ENCODE measurements at places on chromosomes 16 and 17.

- DNase-seq = no peak
Measured at GRCh38 chr17:14827396-14827919, 437.7 kb downstream of the PMP22 start.

DNA sequence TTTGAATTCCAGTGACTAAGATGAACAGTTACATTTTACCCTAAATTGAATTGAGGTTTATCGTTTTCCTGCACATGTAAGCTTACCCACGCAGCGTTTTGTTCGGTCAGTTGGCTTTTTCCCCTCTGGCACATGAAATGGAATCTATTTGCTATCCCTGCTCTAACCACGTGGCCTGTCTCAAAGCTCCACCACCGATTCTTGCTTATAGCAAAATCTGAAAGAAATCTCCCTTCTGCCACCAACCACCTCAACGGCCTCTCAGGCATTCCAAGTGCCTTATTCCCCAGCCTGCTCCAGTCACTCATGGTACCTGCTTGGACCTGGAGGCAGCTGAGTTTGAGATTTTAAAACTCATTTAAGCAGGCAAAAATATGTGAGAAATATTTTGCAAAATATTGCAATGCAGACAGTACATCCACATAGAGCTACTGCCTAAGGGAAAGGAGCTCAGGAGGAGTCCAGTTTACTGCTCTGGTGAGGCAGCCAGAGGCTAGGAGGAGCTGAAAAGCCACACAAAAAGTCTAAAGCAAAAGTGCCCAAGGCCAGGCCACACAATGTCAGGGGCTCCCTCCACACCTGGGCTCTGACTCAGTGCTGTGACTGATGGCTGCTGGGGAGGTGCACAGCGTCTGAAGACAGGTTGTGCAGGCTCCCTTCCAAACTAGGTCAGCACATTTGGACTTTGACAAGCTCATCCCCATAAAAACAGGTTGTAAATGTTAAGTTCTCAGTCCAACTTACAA, 26.4 kb downstream of the ARHGAP17 start:
- DNase-seq = no peak

- DNase-seq = no peak
Measured at GRCh38 chr17:15039366-15039765, 225.8 kb downstream of the PMP22 start.

DNA sequence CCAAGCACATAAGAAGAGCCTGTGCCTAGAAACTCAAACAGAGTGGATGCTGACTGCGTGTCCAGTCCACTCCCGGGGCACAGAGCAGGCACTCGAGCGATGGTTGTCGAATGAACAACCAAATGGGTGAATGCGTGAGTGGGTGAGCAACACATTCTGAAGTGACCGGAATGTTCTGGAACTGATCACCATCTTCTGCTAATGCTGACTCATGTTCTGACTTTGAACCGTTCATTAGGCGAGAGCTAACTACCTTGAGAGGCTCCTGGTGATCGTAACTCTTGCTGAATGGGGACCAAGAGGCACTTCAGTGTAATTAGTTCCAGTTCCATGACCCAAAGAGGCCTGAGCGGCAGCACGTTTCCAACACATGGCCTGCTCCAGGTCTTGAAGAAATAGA, 37.9 kb downstream of the IRF8 start:
- DNase-seq = no peak

GRCh38 chr17:43316522-43317142, 82.2 kb upstream of the ARL4D start:
- DNase-seq = no peak

DNA sequence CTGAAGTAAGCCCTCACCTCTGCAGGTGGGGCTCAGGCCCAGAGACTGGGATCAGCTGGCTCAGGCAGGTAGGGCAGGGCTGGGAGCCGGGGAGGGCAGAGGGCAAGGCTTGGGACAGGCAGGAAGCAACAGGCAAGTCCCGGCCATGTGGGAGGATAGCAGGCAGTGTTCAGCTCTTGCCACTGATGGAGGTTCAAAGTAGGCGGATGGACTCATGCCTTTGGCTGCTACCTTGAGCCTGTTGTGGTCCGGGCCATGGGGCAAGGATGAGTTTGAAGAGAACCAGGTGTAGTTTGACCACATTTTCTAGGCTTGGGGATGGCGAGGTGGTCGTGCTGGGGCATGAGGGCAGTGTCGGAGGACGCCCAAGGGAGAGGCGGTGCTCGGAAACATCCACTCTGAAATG, 2.7 kb downstream of the PRCD start:
- no peak for DNase-seq

GRCh38 chr16:74726716-74727115, 26.1 kb upstream of the MLKL start:
- no peak for DNase-seq

GRCh38 chr17:81646869-81647600, 9.3 kb downstream of the PDE6G start:
- no peak for DNase-seq

DNA sequence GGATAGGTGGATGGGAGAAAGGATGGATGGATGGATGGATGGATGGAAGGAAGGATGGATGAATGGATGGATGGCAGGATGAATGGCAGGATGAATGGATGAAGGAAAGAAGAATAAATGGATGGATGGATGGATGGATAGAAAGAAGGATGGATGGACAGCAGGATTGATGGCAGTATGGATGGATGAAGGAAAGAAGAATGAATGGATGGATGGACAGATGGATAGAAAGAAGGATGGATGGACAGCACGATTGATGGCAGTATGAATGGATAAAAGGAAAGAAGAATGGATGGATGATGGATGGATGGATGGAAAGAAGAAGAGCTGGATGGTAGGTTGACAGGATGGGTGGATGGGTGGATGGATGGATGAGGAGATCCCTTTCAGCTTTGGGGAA, 9.2 kb upstream of the MYH10 start:
- no peak for DNase-seq

GRCh38 chr16:49324703-49325102, 43.1 kb upstream of the CBLN1 start:
- no peak for DNase-seq

- DNase-seq = no peak
Measured at GRCh38 chr16:2208308-2208707, 2.4 kb downstream of the BRICD5 start.

DNA sequence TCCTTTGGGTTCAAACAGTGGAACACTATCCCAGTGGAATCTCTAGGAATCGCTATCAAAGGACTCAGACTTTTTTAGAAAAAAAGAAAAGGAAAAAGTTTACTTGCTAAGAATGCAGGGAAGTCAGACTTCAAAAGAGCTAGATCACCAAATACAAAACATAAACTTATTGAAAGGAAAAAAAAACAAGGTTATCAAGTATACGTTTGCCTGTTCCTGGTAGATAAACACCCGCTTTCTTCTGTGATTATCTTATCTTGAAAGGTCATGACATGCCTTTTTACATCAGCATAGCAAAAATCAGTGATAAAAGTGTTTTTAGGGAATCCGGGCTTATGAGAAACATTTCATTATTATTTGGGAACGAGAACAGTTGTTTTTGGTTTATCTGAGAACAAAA, 129.3 kb upstream of the TMEM97 start:
- no peak for DNase-seq

- DNase-seq = no peak
Measured at GRCh38 chr17:69050999-69051775, 9.5 kb downstream of the ABCA9 start.

- DNase-seq = no peak
Measured at GRCh38 chr16:50741225-50741780, 583 bp upstream of the CYLD start.

DNA sequence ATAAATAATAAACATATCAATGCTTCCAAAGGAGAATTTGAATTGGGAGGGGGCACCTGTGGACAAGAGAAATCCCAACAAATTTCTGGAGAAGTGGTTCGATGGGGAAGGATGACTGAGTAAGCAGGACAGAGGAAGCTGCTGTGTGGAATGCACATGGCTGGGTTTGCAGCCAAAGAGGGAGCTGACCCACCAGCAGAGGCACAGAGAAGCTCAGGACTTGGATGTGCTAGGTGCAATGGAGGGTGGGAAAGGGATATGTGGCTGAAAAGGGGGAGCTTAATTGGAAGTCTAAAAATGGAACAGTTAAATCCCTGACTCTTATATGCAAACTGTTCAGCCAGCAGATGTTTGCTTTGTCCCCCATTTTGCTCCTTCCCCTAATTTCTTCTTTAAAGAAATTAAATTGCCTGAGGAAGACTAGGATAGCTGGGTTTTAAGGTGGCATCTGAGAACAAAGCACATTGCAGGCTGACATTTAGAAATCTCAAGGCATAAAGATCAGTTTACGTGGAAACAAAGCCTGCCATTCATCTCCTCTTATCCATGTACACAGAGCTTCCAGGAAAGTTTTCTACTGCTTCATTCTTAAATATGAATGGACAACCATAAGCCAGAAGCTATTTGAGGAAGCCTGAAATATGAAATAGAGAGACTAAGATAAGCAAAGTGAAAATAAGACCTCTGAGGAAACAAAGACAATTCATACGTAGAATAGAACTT, 23.0 kb upstream of the TNS4 start:
- DNase-seq = no peak

DNA sequence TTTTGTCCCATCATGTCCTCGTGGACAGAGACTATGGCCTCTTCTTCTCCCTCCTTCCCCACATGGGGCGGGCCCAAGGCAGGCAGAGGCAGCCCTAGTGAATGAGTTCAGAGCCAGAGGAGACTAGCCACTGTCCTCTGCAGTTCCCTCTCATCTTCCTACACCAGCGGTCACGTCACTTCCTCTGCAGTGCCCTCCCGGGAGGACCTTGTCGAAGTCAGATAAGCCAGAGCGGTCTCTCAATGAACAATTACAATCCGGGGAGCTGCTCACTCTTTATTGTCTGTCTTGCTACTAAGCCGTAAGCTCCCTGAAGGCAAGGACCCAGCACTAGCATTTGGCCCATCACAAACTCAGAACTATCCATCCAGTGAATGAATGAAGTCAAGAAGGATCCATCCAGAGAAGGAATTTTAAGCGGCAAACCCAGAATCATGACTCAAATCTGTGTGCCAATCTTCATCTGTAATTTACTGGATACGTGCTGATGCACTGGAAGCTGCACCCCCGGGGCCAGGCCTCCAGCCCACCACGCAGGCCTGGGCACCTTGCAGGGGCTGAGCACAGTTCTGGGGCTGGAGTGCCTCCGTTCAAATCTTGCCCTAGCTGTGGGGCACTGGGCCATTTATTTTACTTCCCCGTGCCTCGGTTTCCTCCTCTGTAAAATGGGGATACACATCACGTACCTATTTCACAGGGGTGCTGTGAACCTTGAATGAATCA, 18.1 kb downstream of the ZNF423 start:
- DNase-seq = no peak

DNA sequence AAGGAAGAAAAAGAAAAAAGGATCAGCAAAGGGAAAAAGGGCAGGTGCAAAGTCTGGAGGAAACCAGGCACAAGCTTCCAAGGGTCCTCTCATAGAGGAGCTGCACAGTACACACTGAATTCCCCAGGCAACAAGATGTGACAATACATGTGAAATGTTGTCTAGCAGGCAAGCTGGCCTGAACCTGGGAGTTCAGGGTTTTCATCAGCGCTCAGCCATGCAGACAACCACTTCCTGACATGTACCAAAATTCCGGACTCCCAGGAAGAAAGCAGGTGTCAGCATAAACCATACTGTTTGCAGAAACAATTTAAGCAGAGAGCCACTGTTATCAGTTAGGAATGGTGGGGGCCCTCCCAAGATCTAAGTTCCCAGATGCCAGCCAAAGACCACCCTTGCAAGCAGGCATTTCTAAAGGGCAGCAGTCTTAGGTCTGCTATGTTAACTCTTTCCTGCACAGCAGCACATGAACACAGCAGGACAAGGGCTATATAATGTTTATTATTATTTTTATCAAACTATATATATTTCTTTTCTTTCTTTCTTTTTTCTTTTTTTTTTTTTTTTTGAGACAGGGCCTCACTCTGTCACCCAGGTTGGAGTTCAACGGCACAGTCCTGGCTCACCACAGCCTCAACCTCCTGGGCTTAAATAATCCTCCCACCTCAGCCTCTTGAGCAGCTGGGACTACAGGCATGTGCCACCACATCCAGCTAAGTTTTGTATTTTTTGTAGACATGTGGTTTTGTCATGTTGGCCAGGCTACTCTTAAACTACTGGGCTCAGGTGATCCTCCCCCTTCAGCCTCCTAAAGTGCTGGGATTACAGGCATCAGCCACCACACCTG, 10.1 kb downstream of the TK2 start:
- no peak for DNase-seq

GRCh38 chr16:1434644-1435592, 4.0 kb downstream of the PERCC1 start:
- DNase-seq = no peak

DNA sequence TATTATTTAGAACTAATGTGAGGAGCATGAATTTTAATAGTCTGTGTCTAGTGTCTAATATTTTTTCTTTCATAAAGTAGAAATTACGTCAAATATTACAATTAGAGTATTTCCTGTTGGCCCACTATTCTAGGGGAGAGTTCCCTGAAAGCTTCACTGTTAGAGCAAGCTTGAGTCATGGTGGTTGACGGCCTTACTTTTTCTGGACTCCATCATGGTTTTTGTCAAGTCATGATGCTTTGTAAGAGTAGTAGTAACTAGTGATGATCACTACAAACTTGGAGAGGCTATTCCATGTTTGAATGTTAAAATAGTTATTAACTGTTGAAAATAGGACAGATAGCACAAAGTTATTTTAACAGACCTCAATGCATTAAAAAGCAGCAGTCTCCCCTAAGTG, 1.7 kb downstream of the PSMD11 start:
- DNase-seq = no peak

- no peak for DNase-seq
Measured at GRCh38 chr16:80985611-80986010, 21.1 kb downstream of the CMC2 start.

DNA sequence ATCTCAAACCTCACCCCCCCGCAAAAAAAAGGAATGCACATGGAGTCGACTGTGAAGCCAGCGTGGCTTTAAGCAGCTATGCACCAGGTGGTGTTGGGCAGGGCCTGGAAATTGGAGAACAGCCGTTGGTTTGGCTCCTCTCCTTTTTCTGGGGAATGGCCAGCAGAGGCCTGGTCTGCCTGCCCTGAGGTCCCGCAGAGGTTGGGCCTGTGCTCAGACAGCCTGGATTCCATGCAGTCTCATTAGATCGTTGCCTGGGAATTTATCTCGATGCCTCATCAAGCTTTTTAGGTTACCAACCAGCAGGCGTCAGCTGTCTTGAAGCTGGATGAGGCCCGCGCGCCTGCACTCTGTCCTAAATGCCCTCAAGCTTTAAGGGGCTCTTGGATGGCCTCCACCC, 9.8 kb downstream of the SLC12A3 start:
- DNase-seq = no peak

DNA sequence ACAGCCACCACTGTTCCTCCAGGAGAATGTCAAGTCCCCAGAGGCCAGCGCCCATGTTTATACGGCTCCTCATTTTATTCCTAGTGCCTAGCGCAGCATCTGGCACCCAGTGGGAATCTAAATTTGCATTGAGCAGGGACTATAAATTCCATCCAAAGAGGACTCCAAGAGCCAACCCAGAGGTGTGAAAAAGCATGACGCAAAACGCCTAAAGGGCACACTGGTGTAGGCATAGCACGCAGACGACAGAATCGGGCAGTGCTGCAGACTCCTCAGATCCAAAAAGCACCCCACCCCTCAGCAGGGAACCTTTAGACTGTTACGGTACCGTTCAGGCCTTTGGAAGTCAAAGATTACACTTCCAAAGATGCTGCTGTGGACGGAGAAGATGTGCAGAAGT, 19.5 kb downstream of the TEKT5 start:
- DNase-seq = no peak

Data from stimulated activated CD8-positive, alpha-beta memory T cell treated with anti-CD3 and anti-CD28 coated beads, Interleukin-2, amount 100 ng/mL, for 1 hour (primary cell).